Fibroblast of the aortic adventitia (primary cell): ENCODE measurements at places on chromosomes 11 and 22. TPM values are rescaled to one million over a fixed set of nuclear protein-coding genes. Genes with fewer than 3 reads are reported as not detected.

The SMARCB1 gene
- total RNA-seq = 55.2 and 96.1 TPM in 2 replicates

The SERHL2 gene
- 2.0 and 2.2 TPM in 2 replicates for total RNA-seq

The EHF gene
- total RNA-seq = 0.18 TPM in 1 of 2 replicates, not detected in the other

The OR8U1 gene
- not detected in 2 replicates for total RNA-seq

The MYOD1 gene
- not detected in 2 replicates for total RNA-seq

The KDM4F gene
- not detected in 2 replicates for total RNA-seq

The ACRV1 gene
- not detected in 2 replicates for total RNA-seq
